H9 (cell line): ENCODE measurements at places on chromosomes 7 and 10. TPM values are rescaled to one million over a fixed set of nuclear protein-coding genes. Genes with fewer than 3 reads are reported as not detected.

- peak; percentile 83 for DNase-seq
Measured at GRCh38 chr10:73772281-73773151, 9.3 kb upstream of the CHCHD1 start.

GRCh38 chr10:71573562-71574518 lies 145.7 kb downstream of the C10orf105 start:
- no peak for DNase-seq

- DNase-seq, result no peak
Measured at GRCh38 chr7:23332910-23333612, 33.9 kb downstream of the MALSU1 start.

DNA sequence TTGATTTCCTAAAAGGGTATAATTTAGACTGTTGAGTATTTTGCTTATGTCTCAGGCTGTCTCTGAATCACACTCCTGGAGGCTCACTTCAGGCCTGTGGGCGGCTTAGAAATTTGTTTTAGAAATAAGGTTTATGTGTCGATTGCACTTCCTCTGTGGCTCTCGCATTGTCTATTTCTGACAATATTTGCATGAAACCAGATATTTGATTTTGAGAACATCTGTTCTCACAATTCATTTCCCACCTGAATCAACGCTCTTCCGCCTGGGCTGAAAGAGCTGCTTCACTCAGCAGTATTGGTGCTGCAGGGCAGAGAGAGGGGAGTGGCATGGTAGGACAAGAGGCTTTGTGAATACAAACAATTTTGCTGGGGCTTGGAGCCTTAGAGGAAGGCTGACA lies 262.0 kb downstream of the ADRA2A start:
- DNase-seq, result no peak

DNA sequence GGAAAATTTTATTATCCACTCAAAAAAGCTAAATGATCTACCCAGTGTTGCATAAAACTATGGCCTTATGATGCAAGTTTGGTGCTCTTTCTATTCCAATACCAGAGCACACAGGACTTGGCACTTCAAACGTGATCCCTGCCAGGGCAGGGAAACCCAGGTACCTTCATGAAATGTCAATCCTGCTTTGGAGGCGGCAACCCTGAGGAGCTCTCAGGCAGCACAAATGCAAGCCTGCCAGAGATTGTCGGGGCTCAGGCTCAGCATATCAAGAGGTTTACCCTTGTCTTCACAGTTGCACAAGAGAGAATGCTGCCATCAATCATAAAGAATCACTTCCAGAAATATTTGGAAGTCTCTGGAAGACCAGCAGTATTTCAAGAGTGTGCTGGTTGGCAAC lies 151.5 kb downstream of the GLI3 start:
- no peak for DNase-seq

GRCh38 chr7:102988631-102989560 lies 76.1 kb downstream of the LRRC17 start:
- DNase-seq, result no peak

- no peak for DNase-seq
Measured at GRCh38 chr10:89685936-89686335, 15.5 kb upstream of the KIF20B start.

DNA sequence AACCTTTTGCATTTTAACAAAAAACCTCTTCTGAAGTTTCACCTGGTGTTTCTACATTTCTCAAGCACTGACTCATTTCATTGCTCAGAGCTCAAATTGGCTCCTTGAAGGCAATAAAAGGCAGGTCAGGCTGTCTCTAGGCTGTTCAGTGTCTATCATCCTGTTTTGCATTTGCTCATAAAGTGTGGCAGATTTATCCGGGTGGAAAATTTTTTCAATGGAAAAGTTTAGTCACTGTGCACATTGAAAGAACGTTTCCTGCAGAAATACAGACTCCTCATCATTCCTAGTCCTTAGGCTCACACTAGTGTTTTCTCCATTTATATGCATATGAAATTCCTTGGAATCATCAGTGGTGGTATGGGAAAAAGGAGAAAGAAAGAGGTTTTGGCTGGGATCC lies 114.2 kb upstream of the DGKB start:
- DNase-seq, result no peak

- peak; percentile 65 for DNase-seq
Measured at GRCh38 chr7:75599244-75599781, 107.2 kb downstream of the SPDYE5 start.

- DNase-seq, result no peak
Measured at GRCh38 chr7:155324012-155324917, 26.6 kb downstream of the INSIG1 start.

GRCh38 chr7:26070290-26070689 lies 81.7 kb upstream of the NFE2L3 start:
- DNase-seq, result no peak

- DNase-seq, result no peak
Measured at GRCh38 chr7:45606050-45606449, 31.9 kb downstream of the ADCY1 start.

The FXYD4 gene
- total RNA-seq, result not detected in 2 replicates

The MMD2 gene
- 0.11 and 0.20 TPM in 2 replicates for total RNA-seq

The IFIT3 gene
- total RNA-seq, result 0.55 and 0.64 TPM in 2 replicates

The MYL10 gene
- 0.50 TPM in 1 of 2 replicates, not detected in the other for total RNA-seq

The WNT8B gene
- not detected in 2 replicates for total RNA-seq

The LRRD1 gene
- not detected in 2 replicates for total RNA-seq

The ELFN1 gene
- 3.7 and 4.0 TPM in 2 replicates for total RNA-seq
